Urinary bladder (tissue), 4 donors: ENCODE measurements at places on chromosomes 11 and 22. TPM values are rescaled to one million over a fixed set of nuclear protein-coding genes. Genes with fewer than 3 reads are reported as not detected.

UBQLNL gene
- total RNA-seq = 0.85 TPM

NTM gene
- 27.8 TPM for total RNA-seq

CCND1 gene
- total RNA-seq = 78.8 TPM

BBOX1 gene
- total RNA-seq = 0.74 TPM

- DNase-seq = no peak
Measured at GRCh38 chr11:72836111-72836510, 21.9 kb downstream of the ATG16L2 start.

DNA sequence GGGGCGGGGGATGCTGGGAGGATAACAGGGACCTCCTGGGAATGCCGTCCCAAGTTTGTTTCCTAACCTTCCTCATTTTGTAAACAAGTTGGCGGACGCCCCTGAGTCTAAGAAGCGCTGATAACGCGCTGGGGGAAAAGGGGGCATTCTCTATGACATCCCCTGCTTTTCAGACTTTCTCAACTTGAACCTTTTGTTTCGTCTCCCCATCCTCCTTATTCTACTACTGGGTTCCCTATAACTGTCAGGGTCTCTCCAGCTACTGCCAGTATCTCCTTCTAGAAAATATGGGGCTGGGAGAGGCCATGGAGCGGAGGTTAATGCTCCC, 654 bp downstream of the TMEM86A start:
- DNase-seq = no peak

GRCh38 chr11:86678823-86679222, 6.4 kb upstream of the ME3 start:
- no peak for DNase-seq

GRCh38 chr11:70568814-70569617, 170.7 kb downstream of the CTTN start:
- no peak for DNase-seq

- DNase-seq = no peak
Measured at GRCh38 chr11:84316866-84317555, 1030.8 kb upstream of the CCDC90B start.
